Esophagus squamous epithelium (tissue), 5 donors: ENCODE measurements at places on chromosomes 16 and 17. TPM values are rescaled to one million over a fixed set of nuclear protein-coding genes. Genes with fewer than 3 reads are reported as not detected.

DNA sequence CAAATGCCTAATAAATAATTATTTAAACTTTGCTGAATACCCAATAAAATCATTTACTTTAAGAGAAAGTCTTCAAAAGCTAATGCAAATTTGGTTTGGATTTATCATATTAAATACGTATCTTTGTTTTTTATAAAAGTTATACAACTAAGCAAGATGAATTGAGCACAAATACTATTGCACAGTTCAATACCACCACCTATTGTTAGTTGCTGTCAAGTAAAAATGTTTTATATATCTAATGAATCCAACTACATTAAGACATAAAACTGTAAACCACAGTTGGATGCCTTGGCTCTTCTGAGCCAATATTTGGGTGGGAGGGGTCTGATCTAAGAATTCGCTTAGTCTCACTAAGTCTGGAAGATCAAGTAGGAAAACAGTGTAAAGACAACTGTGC, 7.7 kb downstream of the FBXL20 start:
- H3K27me3 ChIP-seq = no peaks in the 10 kb centered on the region
- no peak for DNase-seq
- no peak overlapping the region for H3K27ac ChIP-seq
- no peaks in the 10 kb centered on the region for H3K36me3 ChIP-seq
- H3K4me3 ChIP-seq = no peak overlapping the region

- DNase-seq = no peak
- no peak overlapping the region for H3K4me3 ChIP-seq
- no peak overlapping the region for H3K27ac ChIP-seq
- H3K4me1 ChIP-seq = peaks cover 10% of the 10 kb centered on the region
- H3K27me3 ChIP-seq = no peaks in the 10 kb centered on the region
These were observed 182.5 kb downstream of the IRX5 start for GRCh38 chr16:55113210-55113609.

DNA sequence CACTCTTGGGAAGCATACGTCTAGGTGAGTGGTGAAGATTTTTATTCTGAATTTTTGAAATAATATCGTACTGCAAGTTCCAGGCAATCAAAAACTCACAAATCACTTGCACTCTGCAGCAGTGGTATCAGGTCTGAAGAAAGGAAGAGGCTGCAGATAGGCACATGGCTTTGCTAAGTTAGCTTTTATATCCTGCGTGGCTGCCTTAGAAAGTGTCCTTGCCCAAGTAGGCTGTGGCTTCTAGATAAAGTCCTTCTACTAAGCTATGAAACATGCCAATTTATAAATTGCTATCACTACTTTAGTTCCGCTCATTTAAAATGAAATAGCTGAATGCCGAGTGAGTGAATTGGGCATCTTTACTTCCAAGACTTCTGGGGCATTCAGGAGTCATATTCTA, 17.9 kb downstream of the WWOX start:
- H3K27me3 ChIP-seq = no peaks in the 10 kb centered on the region
- no peak for DNase-seq
- no peaks in the 10 kb centered on the region for H3K36me3 ChIP-seq
- no peaks in the 10 kb centered on the region for H3K4me1 ChIP-seq

- H3K27ac ChIP-seq = no peak overlapping the region
- no peak for DNase-seq
- H3K4me3 ChIP-seq = no peak overlapping the region
- H3K36me3 ChIP-seq = peaks cover 55% of the 10 kb centered on the region
- H3K4me1 ChIP-seq = peaks cover 8% of the 10 kb centered on the region
These were observed 20.8 kb downstream of the NPRL3 start for GRCh38 chr16:117379-118365.

DNA sequence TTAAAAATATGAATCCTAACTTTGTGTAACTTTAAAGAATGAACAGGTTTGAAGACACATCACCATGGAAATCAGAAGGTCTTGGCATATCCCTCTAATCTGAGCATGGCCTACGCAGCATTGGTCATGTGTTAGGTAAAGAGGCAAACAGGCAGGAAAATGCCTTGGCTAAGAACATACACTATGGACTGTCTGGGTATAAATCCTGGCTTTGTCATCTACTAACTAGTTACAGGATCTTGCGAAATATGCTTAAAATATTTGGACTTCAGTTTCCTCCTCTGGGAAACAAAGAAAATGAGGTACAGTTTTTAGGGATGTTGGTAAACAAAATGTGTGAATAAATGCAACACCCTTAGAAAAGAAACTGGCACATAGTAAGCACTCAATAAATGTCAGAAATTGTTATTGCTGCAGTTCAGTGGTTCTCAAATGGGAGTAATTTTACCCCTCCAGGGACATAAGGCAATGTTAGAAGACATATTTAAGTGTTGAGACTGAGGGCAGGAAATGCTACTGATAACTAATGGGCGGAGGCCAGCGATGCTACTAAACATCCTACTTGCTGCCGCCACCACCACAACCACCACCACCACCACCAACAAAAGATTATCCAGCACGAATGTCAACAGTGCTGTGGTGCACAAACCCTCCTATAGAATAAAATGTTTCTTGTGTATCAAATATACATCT, 770.8 kb upstream of the SOX9 start:
- H3K4me3 ChIP-seq = no peak overlapping the region
- H3K36me3 ChIP-seq = no peaks in the 10 kb centered on the region
- H3K27ac ChIP-seq = no peak overlapping the region
- no peaks in the 10 kb centered on the region for H3K27me3 ChIP-seq
- H3K4me1 ChIP-seq = no peaks in the 10 kb centered on the region

- DNase-seq = no peak
- H3K4me3 ChIP-seq = no peak overlapping the region
- H3K36me3 ChIP-seq = no peaks in the 10 kb centered on the region
- H3K27me3 ChIP-seq = no peaks in the 10 kb centered on the region
- no peak overlapping the region for H3K27ac ChIP-seq
These were observed 198.4 kb downstream of the COPRS start for GRCh38 chr17:31660684-31661083.

The CD79B gene
- 1.3 TPM for total RNA-seq

- DNase-seq = no peak
- H3K27me3 ChIP-seq = no peaks in the 10 kb centered on the region
- H3K4me1 ChIP-seq = peaks cover 77% of the 10 kb centered on the region
- peak overlapping the region; percentile 92 for H3K27ac ChIP-seq
- H3K4me3 ChIP-seq = no peak overlapping the region
These were observed 2.2 kb downstream of the RAB26 start for GRCh38 chr16:2150418-2151187.

DNA sequence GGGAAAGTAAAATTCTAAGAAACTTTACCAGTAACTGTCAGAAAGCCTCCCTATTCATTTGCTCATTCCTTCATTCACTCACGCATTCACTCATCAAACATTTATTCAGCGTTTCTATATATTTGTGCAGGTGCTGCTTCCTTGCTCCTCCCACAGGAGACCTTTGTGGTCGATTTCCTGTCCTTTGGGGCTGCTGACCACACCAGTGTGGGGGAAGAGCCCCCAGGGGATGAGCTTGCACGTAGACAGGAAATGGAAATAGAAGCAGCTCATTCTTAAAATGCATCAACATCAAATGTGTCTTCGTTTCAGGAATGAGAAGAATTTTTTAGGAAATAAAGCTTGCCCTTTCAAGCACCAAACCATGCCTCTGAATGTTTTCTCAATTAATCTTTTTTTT, 9.6 kb downstream of the PIK3R6 start:
- H3K27ac ChIP-seq = no peak overlapping the region
- DNase-seq = no peak
- H3K27me3 ChIP-seq = no peaks in the 10 kb centered on the region
- no peak overlapping the region for H3K4me3 ChIP-seq

DNA sequence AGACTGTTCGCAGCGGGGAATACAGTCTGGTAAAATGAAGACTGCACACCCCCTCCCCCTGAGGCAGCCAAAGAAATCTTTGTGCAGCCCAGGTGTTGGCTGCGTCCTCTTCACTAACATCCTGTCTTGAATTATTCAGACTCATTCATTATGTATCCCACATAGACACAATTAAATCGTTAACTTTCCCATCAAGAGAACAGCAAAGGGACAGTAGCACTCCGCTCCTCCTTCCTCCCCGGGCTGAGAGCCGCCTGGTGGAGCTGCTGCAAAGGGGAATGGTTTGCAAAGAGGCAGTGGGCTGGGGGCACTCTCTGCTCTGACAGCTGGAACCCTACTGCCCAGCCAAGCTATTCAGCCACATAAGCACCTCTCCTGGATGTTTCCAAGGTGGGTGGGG, 290.0 kb upstream of the SOX9 start:
- H3K27me3 ChIP-seq = no peaks in the 10 kb centered on the region
- H3K4me1 ChIP-seq = no peaks in the 10 kb centered on the region
- DNase-seq = no peak

The RDM1 gene
- 4.0 TPM for total RNA-seq

DNA sequence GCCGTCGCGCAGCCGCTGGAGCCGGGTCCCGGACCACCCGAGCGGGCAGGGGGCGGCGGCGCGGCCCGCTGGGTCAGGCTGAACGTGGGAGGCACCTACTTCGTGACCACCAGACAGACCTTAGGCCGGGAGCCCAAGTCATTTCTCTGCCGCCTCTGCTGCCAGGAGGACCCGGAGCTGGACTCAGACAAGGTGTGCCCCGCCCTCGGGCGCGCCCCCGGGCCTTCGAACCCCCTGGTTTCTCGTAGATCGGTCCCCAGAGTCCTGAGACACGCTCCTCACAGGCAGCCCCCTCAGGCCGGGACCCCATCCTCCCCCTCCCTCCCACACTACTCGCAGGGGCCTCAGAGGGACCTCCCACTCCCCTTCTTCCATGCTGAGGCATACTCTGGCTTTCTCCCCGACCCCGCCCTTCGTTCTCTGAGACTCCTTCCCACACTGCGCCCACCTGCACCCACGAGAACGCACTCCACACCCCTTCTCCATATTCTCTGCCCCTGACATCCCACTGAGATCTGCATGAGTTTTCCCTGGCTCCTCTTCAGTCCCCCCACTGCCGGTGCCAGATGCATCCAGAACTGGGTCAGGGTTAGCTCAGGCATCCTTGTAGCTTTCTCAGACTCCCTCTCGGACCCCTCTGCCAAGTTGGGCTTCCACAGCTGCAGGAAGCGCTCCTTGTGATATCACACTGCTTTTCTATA, 523 bp downstream of the KCTD2 start:
- peaks cover 42% of the 10 kb centered on the region for H3K4me1 ChIP-seq
- no peak for DNase-seq
- H3K27ac ChIP-seq = peak overlapping the region; percentile 99
- H3K27me3 ChIP-seq = no peaks in the 10 kb centered on the region

- no peak within 1 kb of the TSS for H3K27ac ChIP-seq
- no peaks in the 10 kb centered on the region for H3K36me3 ChIP-seq
- DNase-seq = no peak
- H3K27me3 ChIP-seq = peaks cover 56% of the 10 kb centered on the region
- peak within 1 kb of the TSS; percentile 70 for H3K4me3 ChIP-seq
These were observed at the start of gene TMEM132E for GRCh38 chr17:34579017-34579946. TMEM132E (plus strand) TSS chr17:34579582; CDS start chr17:34581077, 1,495 bp downstream.

DNA sequence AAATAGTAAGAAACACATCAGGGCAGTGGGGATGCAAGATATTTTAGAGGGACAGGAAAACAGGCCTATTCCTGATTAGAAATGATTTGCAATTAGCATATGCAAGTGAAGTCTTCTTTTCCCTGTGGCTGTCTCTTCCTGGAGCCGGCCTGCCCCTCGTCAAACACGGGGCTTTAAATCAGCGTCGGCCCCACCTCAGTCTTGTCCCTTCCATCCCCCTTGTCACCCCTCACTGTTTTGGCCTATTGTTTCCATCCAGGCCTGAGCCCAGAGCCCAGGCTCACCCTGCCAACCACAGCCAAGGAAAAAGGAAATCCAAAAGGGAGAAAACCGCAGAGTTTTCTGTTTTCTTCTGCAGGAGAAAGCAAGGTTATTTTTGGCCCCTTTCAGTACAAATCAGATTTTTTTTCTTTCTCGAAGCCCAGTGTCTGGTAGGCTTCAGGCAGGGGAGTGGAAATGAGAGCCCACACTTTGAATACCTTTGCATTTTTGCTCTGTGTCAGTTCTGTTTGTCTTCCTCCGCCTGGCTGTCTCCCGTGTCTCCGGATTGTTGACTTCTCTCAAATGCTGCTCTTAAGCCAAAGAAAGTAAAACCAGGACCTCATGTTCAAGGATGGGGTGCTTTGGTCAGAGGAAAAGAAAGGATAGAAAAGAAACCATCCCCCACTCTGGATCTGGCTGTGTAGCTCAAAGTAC, 399.9 kb upstream of the CDH11 start:
- no peak overlapping the region for H3K4me3 ChIP-seq
- H3K27ac ChIP-seq = no peak overlapping the region
- no peak for DNase-seq
- H3K4me1 ChIP-seq = no peaks in the 10 kb centered on the region

DNA sequence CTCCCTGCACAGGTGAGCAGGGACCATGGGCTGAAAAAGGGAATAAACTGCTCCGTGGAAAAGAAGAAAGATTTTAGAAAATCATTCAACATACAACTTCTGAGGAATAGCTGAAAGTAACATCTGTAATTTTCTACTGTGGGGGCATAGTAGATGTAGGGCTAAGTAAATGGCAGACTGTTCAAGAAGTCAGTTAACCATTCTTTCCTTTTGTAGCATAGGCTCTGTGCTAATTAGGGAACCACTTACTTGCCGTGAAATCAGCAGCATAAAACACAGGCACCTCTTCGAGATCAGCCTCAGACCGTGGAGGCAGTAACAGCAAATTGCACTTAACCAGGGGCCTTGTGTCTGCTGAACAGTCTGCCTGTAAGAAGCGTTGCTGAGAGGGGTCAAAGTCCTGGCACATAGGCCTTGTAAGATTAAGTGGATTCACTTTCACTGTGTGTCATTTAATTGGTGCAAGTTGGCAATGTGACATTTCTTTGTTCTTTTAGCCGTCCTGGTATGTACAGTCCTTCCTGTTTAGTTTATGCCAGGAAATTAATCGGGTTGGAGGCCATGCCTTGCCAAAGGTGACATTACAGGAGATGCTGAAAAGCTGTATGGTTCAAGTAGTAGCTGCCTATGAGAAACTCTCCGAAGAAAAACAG, 10.4 kb downstream of the COG1 start:
- H3K4me1 ChIP-seq = peaks cover 2% of the 10 kb centered on the region
- H3K27me3 ChIP-seq = no peaks in the 10 kb centered on the region
- peak overlapping the region; percentile 7 for H3K27ac ChIP-seq
- DNase-seq = no peak

- no peaks in the 10 kb centered on the region for H3K27me3 ChIP-seq
- H3K4me3 ChIP-seq = no peak overlapping the region
- H3K27ac ChIP-seq = no peak overlapping the region
- no peak for DNase-seq
- no peaks in the 10 kb centered on the region for H3K4me1 ChIP-seq
These were observed 55.7 kb upstream of the HAS3 start for GRCh38 chr16:69049603-69050375.

GRCh38 chr17:56694825-56695224, 101.3 kb downstream of the NOG start:
- peaks cover 12% of the 10 kb centered on the region for H3K27me3 ChIP-seq
- H3K27ac ChIP-seq = no peak overlapping the region
- DNase-seq = no peak
- peaks cover 12% of the 10 kb centered on the region for H3K4me1 ChIP-seq
- no peaks in the 10 kb centered on the region for H3K36me3 ChIP-seq

DNA sequence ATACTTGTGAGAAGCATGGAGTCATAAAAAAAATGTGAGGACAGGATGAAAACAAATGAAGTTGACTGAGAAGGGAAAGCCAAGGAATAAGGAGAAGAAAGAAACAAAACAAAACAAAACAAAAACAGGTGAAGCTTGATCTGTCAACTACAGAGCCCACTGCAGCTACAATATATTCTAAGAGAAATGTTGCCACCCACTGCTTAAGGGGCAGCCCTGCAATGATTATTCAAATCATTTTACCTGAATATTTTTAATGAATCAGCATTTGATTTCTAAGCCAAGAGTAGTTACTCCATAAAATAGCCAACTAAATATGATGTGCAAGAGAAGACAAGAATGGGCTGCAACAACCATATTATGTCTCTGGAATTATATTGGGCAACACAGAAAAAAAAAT, 252.0 kb upstream of the KIF2B start:
- H3K4me3 ChIP-seq = no peak overlapping the region
- no peak for DNase-seq
- no peak overlapping the region for H3K27ac ChIP-seq
- H3K27me3 ChIP-seq = no peaks in the 10 kb centered on the region
